ENCODE measurements at places on chromosomes 11 and 22.

DNA sequence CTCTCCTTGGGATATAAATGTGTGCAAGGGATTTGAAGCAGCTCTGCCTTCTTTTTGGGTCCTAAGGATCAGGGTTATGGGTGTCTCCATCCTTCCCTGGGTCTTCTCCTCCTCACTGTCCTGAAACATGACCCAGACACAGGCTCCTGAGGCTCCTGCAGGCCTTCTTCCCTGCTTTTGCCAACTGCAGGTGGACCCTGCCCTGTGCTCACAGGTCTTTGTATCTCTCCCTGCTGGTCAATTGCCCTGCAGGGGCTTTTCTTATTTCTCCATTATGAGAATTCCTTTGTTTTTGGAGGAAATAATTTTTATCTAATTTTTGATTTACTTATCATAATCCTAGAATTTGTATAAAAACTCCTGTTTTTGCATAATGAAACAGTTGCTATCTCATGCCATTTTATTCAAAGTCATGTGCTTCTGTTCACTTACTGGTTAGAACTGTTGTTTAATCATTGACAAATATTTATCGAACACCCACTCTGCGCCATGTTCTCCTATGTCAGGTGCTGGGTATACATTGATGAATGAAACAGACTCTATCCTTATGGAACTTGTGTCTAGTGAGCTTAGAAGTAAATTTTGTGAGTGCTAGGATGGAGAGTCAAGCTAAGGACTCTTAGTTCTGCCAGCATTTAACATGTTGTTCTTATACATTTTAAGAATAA lies 89.7 kb upstream of the TOP3B start:
- DNase-seq: no peak

- DNase-seq: no peak
Observed at GRCh38 chr11:115180272-115180671, 323.9 kb downstream of the CADM1 start.

DNA sequence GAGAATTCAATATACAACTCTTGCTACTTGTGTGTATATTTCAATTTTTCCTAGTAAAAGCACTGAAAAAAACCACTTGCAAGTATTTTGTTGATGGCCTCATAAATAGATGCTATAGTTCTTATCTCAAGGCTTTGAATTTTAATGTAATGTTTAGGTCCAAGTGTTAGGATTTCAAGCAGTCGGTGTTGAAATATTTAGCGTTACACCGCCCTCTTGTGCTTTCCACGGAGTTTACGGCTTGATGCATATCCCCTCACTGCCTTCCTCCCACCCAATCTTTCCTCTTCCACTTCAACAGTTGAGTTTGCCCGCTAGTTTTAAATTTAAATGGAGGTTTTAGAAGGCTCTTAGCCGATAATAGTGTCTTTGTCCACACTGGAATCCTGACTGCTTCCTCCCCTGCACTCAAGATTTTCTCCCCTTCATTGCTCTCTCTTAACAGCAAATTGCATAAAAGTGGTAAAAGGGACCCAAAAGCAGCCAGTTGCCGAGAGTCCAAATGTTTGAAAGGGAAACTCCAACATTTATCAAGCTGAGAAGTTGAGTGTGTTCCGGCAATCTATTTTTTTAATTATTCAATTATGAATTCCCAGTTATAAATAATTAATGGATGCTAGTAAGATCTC lies 25.9 kb upstream of the HTATIP2 start:
- DNase-seq: no peak

DNA sequence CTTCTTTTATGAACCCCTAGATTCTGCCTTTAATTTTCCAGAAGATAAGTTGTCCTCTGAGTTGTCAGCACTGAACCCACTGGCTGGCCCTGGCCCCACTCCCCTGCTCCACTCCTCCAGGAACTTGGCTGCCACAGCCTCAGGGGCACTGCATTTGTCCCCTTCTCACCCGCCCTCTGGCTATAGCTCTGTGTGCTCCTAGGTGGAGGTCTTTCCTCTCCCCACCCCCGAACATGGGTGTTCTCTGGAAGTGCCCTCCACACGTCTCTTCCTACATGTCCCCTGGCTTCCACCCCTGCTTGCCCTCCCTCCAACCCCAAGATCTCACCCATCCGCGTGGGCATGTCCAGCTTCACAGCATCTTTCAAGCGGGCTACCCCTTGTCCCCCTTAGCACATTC lies 137.7 kb upstream of the TEAD1 start:
- no peak for DNase-seq

GRCh38 chr11:115334932-115335788 lies 169.1 kb downstream of the CADM1 start:
- DNase-seq: no peak

Measured in stimulated activated CD4-positive, alpha-beta T cell treated with anti-CD3 and anti-CD28 coated beads, Interleukin-4, amount 100 ng/mL, for 24 hours (primary cell).